Activated T-cell treated with anti-CD3 and anti-CD28 coated beads, Interleukin-2, amount 50 U/mL, for 1 hour (primary cell): ENCODE measurements at places on chromosomes 16 and 17.

DNA sequence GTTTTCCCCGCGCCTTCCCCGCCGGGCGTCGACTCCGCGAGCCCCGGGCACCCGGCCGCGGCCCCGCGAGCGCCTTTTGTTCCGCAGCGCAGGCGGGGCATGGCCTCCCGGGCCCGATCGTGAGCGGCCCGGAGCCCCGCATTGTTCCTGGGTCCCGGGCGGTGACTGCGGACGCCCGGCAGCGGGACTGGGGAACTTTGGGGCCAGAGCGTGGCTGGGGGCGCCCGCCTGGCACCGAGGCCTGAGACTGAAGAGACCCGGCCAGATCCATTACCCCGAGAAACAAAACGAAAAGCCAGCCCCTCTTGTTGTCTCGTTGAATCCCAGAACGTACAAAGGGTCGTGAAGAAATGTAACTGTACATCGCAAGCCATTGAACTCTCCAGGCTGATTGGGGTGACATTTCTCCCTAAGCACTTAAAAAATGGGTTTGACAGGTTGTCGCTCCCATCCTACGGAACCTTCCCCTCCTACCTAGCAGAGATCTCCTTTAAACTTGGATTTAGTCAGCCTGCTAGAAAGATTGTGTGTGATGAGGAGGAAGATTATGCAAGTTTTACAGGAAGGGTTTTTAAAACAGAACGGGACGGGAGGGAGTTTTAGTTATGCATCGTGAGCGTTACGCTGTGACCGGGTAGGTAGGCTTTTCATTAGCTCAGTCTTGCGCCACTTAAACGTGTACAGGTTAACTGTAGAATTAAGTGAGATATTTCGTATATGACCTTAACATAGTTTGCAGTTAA lies 825 bp downstream of the METTL9 start:
- DNase-seq, result no peak

- no peak for DNase-seq
Measured at GRCh38 chr17:50584749-50585148, 24.2 kb downstream of the CACNA1G start.

- DNase-seq, result no peak
Measured at GRCh38 chr16:68131813-68132706, 46.9 kb downstream of the NFATC3 start.

DNA sequence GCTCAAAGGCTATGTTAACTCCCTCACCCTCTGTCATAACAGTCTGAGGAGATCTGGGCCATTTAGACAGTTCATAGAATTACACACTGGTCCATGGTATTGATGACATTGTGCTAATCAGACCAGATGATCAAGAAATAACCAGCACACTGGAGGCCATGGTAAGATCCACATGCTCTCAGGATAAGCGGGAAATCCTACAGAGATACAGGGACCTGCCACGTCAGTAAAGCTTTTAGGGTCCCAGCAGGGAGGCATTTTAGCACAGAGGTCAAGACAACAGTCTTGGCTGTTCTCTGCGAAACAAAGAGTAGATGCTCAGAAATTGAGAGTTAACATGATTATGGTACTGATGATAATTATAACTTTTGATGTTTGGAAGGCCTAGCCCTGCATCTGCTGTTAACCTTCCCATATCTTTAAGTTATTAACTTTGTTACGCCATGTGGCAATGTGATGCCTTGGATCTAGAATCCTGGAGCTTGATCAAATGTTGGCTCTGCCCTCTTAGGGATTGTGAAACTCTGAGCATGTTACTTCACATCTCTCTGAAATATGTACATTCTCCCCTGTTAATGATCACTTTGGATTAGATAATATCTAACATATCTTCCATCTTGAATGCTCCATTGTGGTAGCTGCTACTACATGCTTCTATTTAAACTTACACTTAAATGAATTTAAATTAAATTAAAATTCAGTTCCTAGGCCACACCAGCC lies 172.0 kb upstream of the SOX9 start:
- DNase-seq, result no peak

- no peak for DNase-seq
Measured at GRCh38 chr16:86975445-86975844, 341.7 kb downstream of the C16orf95 start.

DNA sequence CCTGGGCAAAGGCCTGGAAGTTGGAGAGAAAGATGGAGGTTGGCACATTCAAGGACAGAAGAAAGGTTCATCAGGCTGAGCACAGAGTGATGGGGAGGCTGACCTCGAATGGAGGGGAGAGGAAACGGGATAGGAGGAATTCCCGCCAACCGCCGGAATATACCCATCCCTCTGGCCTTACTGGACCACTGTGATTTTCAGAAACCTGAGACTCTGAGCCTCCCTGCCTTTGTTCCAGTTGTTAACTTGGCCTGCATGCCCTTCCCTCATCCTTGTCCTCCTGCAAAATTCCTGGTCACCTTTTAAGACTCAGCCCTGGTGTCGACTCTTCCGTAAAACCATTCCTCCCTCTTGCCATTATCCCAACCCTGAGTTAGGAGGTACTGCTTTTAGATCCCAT lies 107.6 kb downstream of the VAT1L start:
- no peak for DNase-seq

- DNase-seq, result no peak
Measured at GRCh38 chr16:75075688-75076268, 40.8 kb downstream of the LDHD start.

DNA sequence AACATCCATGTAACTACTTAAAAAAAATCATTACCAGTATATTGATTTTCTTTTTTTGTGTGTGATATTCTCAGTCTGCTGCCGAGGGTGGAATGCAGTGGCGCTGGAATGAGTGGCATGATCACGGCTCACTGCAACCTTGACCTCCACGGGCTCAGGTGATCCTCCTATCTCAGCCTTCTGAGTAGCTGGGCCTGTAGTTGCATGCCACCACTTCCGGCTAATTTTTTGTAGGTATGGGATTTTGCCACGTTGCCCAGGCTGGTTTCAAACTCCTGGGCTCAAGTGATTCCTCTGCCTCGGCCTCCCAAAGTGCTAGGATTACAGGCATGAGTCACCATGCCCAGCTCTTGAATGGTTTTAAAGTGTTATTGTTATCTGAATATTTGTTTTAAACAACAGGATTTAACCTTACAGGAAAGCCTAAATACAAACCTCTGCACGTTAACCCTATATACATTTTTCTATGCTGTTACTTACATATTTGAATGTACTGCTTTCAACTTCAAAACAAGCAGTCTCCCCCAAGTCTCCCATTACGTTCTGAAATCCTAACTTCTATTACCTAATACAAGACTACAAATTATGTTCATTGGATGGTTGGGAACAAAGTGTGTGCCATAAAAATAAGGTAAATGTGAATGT lies 61.7 kb downstream of the KPNA2 start:
- DNase-seq, result no peak

DNA sequence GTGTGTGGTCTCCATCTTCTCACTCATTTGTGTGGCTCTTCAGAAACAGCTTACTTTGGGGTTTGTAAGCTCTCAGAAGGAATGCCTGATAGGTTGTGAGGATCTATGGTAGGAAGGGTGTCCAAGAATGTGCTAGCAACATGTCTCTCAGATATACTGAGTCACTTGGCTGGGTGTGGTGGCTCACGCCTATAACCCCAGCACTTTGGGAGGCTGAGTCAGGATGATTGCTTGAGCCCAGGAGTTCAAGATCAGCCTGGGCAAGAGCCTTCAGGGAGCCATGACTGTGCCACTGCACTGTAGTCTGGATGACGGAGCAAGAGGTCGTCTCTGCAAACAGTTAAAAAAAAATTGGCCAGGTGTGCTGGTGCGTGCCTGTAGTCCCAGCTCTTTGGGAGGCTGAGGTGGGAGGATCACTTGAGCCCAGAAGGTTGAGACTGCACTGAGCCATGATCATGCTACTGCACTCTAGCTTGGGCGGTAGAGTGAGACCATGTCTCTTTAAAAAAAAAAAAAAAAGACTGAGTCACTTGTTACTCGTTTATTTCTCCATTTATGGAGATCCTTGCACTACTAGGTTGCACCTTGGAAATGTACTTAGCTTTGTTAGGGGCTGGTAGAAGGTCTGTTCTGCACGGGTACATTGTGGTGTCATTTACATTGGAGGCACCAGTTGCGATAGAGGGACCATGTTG lies 232.0 kb downstream of the SNX29 start:
- DNase-seq, result no peak

DNA sequence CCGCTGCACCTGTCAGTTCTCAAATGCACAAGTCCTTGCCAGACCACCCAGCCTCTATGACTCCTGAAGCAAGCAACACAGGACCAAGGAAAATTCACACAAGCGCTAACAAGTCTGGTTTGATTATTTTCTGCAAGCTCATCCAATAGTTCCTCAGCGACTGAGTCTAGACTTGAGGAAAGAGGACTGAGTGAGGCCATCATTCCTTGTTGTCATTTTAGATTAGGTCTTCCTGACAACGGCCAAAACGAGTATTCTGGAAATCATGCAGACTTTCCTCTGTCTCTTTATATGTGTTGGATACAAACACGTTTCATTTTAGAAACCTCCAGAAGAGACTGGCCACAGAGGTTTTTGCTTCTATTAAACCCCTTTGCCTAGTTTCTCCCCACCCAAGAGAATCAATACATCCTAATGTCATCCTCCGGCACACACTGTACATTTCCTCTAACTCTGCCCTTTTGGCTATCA lies 561 bp downstream of the CCDC47 start:
- no peak for DNase-seq

DNA sequence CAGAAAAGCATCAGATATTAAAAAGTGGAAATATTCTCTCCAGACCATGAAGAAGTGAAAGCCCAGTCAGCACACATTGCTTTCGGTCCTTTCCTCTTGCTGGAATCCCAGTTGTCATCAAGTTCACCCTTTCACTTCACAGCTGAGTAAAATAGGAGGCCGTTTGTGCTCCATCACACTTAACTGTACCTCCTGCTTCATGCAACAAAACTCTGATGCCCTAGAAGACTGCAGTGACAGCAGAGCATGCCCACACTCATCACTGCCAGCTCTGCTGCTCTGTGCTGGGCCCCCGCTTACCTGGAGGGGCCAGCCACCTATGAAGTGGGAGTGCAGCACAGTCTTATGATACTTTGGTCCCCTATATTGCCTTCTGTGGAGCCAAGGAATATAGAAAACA lies 62.5 kb downstream of the N4BP1 start:
- DNase-seq, result no peak

- no peak for DNase-seq
Measured at GRCh38 chr16:86681031-86681756, 102.8 kb downstream of the FOXL1 start.

GRCh38 chr16:88482630-88483391 lies 29.7 kb downstream of the ZFPM1 start:
- no peak for DNase-seq

- no peak for DNase-seq
Measured at GRCh38 chr17:73172252-73172651, 7.4 kb downstream of the SSTR2 start.

DNA sequence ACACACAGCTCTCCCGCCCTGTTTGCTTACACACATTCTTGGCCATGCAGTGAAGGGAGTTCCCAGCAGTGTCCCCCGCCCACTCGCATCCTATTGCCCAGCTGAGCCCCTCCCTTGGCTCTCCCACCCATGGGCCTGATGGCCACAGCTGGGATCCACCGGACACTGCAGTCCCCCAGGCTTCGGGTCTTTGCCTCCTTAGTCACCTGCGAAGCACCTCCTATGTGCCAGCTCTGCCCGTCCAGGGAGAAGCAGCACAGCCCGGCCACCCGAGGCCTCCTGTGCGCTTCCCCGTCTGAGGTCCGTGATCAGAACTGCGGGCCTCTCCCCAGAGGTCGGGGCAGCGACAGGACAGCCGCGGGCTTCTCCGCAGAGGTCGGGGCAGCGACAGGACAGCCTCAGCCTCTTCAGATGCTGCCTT lies 136.9 kb downstream of the BANP start:
- no peak for DNase-seq

DNA sequence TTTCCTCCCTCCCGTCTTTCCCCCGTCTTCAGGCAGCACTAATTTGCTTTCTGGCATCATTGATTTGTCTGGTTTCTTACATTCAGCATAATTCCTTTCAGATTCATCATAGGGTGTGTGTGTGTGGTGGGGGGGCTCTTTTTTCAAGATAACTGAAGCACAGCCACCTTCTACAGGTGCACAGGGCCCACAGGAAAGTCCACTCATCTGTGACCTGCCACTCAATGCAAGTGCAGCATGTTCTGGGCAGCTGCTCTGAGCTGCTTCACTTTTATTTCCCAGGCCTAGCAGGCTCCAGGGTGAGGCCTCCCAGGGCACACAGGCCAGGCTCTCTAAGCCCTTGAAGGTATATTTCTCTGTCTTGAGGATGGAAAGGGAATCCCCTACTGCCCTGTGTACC lies 35.2 kb upstream of the MYH10 start:
- no peak for DNase-seq

GRCh38 chr17:43438626-43439025 lies 39.8 kb downstream of the ARL4D start:
- no peak for DNase-seq

DNA sequence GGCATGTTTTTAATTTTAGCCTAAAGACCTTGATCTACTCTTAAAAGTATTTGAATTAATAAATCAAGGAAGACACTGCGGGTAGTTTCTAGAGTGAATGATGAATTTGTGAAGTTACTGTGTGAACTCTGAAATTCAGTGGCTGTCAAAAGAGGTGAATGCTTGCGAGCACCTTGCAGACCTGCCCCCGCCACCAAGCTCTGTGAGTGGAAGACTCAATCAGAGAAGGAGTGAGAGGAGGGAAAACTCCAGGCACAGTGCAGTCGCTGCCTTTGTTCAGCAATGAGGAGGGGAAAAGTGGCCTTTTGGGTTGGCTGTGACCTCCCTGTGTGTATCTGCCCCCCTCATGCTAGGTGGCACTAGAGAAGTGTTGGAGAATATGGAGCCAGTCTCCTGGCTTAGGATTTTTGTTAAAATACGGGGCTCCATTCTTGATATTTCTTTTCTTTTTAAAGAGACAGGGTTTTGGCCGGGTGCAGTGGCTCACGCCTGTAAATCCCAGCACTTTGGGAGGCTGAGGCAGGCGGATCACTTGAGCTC lies 53.0 kb downstream of the LDHD start:
- DNase-seq, result no peak

DNA sequence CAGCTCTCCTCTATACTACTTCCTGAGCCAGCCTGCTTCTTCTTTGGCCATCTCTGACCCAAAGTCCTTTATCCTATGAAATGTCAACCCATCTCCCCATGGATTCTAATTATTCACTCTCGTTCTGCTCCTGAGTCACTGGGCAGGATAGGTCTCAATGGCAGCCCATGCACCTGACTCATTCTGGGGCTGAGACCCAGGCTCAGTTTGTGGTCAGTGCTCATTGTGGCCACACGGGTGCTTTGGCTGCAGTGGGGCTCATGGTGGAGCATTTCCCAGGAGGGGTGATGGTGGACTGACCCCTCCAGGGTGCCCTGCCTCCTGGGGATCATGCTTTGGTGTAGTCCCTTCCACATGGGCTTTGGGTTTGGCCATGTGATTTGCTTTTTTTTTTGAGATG lies 154.8 kb upstream of the WSCD1 start:
- DNase-seq, result no peak
